Stimulated activated CD4-positive, alpha-beta T cell treated with anti-CD3 and anti-CD28 coated beads, Interleukin-1b, Interleukin-23, amount 100 ng/mL, for 48 hours (primary cell): ENCODE measurements at places on chromosomes 4 and X.

DNA sequence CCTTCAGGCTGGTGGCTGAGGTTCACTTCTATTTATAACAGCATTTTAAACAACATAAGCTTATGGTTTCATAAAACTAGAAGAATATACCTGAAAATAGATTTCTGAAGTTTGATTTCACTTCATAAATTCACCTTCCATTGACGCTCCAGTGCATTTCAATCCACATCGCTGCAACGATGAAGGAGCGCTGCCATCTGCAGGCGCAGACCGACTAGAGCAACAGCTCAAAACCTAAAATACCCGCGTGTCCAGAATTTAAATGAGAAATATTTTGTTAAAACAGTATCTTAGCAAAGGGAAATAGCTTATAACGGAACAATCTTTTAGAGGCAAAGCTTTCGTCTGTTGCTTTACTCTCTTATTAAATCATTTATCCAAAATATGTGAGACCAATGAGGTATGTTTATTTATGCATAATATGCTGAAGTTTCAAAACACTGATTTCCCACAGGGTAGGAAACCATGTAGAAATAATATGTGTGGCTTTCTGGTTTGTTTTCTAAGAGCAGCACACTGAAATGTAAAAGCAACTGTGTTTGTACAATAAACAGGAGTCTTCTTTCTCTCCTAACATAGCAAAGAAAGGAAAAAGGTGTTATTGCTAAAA is 816.4 kb upstream of the FRG1 start:
- no peak for DNase-seq

DNA sequence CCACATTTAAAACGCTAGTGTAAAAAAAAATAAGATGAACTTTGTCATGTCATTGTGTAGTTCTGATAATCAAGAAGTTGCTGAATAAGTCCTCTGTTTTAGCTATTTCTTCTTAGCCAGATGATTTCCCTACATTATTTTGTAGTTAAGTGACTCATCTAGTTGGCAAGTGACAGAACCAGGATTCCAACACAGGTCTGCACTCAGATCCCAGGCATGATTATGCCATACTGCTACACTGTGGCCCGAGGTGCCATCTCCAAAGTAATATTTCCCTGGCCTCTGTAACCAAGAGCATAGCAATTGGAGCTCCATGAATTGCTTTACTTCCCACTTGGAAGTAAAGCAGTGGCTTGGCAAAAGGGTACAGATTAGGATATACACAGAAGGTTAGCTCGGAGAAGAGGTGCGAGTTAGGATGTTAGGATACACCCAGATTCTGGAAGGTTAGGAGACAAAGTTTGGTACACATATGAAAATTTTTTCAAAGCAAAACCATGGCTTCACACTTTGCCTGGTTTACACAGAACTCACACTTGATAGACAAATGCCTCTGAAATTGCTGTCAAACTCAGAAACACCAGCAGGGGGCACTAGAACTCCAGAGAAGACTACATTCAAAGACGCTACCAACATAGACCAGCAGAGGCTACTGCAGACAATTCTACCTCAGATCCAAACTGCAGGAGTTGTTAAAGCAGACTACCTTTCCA is 41.4 kb downstream of the SRPX2 start:
- peak; percentile 62 for DNase-seq

DNA sequence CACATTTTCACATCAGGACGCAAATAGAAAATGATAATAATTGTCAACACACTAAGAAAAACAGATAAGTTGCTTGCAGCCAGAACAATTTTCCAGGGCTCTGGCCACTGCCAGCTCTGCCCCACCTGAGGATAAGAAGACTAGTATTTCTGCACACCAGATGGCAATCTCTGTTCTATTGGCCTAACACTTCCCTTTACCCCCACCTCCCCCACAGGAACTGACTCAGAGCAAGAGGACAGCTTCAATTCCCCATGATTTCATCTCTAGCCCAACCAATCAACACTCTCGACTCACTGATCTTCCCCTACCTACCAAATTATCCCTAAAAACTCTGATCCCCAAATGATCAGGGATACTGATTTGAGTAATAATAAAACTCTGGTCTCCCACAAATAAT is 164.0 kb downstream of the SMARCA1 start:
- no peak for DNase-seq

- no peak for DNase-seq
Measured at GRCh38 chr4:145883101-145883694, 55.4 kb downstream of the ZNF827 start.

- no peak for DNase-seq
Measured at GRCh38 chr4:158778156-158778711, 9.4 kb downstream of the FNIP2 start.

GRCh38 chrX:53316111-53316859 is 34.9 kb upstream of the IQSEC2 start:
- DNase-seq = no peak

DNA sequence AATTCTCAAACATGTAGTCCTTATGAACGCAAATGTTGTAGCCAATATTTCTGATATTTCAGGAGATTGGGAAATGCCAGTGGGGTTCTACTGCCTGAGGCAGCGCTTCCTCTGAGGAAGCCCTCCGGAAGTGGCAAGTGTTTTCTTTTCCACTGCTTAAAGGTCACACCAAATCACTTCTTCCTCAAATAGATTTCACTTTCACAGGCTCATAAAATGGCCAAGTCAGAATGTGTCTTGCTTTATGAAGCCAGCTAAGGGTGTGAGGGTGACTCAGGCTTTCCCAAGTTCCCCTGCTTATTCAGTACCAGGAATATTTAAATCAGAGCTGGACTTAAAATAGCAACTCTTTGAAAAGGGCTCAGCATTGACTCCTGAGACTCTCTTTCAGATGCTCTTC is 514.2 kb upstream of the DIPK2B start:
- DNase-seq = peak; percentile 17

DNA sequence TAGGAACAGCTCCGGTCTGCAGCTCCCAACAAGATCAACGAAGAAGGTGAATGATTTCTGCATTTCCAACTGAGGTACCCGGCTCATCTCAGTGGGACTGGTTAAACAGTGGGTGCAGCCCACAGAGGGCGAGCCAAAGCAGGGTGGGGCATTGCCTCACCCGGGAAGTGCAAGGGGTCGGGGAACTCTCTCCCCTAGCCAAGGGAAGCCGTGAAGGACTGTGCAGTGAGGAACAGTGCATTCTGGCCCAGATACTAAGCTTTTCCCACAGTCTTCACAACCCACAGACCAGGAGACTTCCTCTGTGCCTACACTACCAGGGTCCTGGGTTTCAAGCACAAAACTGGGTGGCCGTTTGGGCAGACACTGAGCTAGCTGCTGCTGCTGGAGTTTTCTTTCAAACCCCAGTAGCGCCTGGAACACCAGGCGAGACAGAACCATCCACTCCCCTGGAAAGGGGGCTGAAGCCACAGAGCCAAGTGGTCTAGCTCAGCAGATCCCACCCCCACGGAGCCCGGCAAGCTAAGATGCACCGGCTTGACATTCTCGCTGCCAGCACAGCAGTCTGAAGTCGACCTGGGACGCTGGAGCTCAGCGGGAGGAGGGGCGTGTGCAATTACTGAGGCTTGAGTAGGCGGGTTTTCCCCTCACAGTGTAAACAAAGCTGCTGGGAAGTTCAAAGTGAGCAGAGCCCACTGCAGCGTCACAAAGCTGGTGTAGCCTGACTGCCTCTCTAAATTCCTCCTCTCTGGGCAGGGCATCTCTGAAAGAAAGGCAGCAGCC is 84.6 kb downstream of the THOC2 start:
- DNase-seq = peak; percentile 1

GRCh38 chrX:9312922-9313867 is 151.7 kb upstream of the TBL1X start:
- peak; percentile 76 for DNase-seq

- no peak for DNase-seq
Measured at GRCh38 chr4:121192013-121192412, 27.9 kb upstream of the TNIP3 start.

DNA sequence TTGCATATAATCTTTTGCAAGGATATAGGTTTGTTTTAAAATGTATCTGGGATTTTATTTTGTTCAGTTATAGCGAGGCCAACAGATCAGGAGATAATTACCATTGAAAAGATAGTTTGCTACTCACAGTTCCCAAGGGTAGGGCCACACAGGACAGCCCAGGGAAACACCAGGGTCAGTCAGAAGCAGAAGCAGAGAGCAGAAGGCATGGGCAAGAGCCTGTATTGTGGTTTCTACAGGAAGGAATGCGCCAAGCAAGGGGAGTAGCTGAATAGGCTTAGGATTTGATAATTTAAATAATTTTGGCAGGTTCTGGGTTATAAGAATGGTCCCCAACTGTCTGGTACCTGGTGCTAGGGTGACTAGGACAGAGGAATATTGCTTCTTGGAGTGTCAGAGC is 61.6 kb downstream of the SYNPO2 start:
- DNase-seq = no peak

DNA sequence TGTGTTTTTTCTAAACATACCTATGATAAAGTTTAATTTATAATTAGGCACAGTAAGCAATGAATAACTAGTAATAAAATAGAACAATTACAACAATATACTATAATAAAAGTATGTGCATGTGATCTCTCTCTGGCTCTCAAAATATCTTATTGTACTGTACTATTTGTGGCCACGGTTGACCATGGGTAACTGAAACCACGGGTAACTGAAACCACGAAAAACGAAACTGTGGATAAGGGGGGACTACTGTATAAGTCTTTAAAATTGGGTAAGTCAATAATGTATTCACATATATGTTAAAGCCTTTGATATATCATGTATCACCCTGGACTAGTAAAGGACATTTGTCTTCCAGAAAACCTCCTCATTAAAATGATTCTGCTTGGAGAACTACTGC is 20.0 kb downstream of the TMEM154 start:
- DNase-seq = no peak

GRCh38 chr4:165604181-165604580 is 225.4 kb downstream of the CPE start:
- DNase-seq = no peak

DNA sequence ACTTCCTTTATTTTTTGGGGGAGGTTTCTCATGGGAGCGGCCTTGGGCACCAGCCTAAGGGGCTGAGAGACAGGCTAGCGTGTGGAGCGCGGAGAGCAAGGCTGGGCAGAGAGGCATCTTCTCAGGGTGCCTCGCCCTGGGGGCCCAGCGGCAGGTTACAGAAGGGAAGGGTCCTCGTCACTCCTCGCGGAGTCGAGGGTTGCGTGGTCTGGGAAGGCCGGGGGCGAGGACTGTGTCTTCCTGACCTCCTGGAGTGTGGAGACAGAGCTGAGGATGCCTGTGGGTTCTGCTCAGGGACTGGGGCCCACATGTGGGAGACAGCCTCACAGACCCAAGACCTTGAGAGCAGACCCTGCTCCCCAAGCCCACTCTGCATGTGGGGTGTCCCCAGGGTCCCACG is 79.6 kb upstream of the LRPAP1 start:
- no peak for DNase-seq

GRCh38 chr4:184860018-184860779 is 34.4 kb upstream of the ACSL1 start:
- DNase-seq = no peak

GRCh38 chr4:88759039-88759894 is 61.6 kb upstream of the NAP1L5 start:
- DNase-seq = no peak

GRCh38 chr4:167424341-167425256 is 190.3 kb upstream of the SPOCK3 start:
- no peak for DNase-seq

GRCh38 chr4:42460043-42460442 is 62.8 kb downstream of the SHISA3 start:
- no peak for DNase-seq

DNA sequence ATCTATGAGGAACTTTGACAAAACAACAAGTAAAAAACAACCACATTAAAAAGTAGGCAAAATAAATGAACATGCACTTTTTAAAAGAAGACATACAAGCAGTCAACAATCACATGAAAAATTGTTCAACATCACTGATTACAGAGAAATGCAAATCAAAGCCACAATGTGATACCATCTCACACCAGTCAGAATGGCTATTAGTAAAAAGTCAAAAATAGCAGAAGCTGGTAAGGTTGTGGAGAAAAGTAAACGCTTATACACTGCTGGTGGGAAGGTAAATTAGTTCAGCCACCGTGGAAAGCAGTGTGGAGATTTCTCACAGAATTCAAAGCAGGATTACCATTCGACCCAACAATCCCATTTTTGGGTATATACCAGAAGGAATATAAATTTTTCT is 17.0 kb upstream of the LNX1 start:
- DNase-seq = no peak

- no peak for DNase-seq
Measured at GRCh38 chr4:10773010-10773409, 88.4 kb upstream of the CLNK start.

DNA sequence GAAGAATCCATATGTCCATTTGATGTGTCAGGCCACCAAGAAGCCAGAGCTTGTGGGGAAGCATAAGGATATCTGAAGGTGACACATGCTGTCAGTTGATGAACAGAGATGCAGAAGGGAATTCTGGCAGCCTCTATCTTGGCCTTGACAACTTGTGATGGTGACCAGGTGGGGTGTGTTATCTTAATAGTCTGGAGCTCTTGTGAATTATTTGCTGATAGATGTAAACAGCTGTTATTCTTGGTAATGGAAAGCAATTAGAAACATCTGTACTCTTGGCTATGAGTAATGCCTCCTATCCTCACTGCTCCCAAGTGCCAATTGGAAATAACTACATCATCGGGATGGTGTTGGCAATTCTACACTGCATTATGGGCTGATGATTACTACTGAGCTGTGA is 51.9 kb downstream of the NAA11 start:
- DNase-seq = no peak

- DNase-seq = no peak
Measured at GRCh38 chr4:654503-654845, 19.6 kb downstream of the ATP5ME start.

DNA sequence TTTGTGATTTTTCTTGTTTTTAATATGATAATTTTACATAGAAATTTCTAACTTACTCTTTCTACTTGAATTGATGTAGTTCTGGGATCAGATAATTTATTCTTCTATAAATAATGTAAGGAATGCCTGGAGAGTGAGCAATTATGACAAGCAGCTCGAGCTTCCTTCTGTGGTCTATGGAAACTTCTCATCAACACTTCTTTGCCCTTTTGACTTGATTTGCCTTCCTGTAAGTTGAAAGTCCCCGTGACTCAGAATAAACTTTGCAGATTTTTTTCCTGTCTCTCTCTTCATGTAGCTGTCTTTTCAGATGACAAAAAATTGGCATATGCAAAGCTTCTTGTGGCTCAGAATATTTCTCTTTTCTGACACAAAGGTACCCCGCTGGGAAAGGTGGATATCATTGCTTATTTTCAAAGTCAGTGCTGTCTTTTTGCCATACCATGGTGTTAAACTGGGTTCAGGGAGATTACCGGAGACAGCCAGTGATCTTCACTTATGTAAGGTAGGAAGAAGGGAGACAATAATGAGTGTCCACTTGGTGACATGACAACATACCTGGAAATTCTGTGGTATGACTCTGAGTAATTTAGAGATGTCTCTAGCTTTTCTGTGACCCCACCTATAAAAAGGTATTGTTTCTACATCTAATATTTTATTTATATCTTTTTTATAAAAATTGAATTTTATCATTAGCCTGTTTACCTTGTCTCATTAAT is 278.6 kb upstream of the GNPDA2 start:
- no peak for DNase-seq

- DNase-seq = no peak
Measured at GRCh38 chr4:77903186-77903585, 40.6 kb downstream of the MRPL1 start.
